ENCODE measurements at places on chromosomes 7 and 10.
A peak's percentile ranks its signal among the peaks of the same experiment; 100 is the strongest.

- no peak for DNase-seq
Observed at GRCh38 chr10:78964952-78965633, 103.7 kb upstream of the ZMIZ1 start.

DNA sequence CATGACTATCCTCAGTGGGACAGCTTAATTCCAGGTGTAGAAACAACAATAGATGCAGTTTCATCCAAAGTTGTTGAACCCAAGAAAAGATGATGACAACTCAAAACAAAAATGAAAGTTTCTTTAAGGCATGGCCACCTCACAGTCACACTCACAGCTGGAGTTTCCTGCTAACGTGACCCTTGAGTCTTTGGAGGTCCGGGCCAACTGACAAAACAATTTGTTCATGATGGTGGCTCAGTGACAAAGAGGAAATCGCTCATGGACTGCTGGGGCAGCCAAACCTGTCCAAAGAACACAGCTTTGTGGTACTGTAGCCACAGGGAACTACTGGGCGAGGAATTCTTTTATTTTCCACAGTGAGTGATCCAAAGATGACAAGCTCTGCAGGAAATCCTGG, 96.0 kb upstream of the JCAD start:
- DNase-seq = no peak

DNA sequence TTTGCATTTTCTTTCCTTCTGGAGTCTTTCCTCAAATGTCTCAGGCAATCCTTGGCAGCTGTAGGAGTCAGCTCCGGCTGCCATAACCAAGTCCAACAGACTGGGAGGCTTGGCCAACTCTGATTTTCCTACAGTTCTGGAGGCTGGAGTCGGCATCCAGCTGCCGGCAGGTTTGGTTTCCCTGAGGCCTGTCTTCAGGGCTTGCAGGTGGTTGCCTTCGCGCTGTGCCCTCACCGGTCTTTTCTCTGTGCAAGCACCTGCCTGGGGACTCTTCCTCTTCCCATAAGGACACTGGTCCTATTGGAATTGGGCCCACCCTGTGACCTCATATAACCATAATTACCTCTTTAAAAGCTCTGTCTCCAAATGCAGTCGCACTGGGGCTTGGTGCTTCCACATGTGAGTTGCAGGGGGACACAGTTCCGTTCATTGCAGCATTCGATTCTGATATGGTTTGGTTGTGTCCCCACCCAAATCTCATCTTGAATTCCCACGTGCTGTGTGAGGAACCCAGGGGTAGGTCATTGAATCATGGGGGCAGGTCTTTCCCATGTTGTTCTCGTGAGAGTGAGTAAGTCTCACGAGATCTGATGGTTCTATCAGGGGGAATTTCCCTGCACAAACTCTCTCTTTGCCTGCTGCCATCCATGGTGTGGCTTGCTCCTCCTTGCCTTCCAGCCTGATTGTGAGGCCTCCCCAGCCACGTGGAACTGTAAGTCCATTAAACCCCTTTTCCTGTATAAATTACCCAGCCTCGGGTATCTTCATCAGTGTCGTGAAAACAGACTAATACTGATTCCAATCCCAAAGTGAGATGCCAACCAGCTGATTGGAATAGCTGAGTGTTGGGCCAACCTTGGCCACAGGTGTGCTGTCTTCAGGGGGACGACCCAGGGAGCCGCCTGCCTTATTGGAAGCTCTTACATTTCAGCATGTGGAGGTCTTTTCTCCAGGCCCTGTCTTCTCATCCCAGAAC, 7.9 kb downstream of the GALNTL5 start:
- no peak for DNase-seq

DNA sequence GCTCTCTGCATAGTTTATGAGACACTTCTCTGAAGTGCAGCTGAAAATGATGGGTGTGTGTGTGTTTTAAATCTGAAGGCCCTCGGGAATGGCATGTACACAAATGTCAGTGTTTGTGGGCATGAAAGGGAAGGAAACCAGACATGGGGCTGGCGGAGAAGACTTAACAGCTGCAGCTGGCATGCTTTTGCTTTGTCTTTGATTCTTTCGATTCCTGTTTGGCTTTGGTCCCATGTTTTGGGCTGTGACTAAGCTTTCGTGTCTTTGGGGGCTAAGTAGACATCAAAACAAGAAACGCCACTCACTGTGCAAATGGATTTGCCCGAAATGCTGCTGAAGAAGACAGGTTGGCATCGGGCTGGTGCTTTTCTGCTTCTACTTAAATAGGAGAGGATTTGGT, 179.3 kb downstream of the PFKFB3 start:
- peak; percentile 57 for DNase-seq

GRCh38 chr10:114541081-114541796, 116.8 kb downstream of the ABLIM1 start:
- no peak for DNase-seq

DNA sequence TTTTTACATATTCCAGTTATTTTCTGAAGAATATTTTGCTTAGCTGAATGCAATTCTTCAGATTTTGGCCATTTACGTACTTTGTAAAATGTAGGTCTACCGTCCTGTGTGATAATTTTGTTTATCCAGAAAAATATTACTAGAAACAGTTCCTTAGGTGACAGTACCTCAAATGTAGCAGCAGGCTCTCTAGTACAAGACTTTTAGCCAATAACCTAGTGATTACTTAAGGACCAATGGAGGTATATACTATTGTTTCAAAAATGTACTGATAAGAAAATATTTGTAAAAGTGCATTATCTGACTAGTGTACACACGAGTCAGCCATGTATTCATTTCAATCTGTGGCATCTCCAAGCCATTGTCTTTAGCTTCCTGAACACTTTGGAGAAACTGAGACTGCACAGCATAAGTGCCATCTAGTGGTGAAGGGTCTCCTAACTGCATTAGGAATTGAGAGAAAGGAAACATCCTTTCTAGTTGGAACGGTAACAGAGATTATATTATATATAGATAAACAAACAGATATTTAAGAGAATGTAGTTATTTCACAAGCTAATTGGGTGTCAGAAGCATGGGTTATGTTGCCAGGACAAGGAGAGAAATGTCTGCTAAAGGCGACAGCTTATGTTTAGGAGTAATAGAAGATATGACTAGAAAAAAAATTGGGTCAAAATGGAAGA, 23.7 kb downstream of the RTKN2 start:
- peak; percentile 41 for DNase-seq
